Stimulated activated CD8-positive, alpha-beta memory T cell treated with anti-CD3 and anti-CD28 coated beads, Interleukin-4, amount 100 ng/mL, for 1 hour (primary cell): ENCODE measurements at places on chromosomes 4 and X.

DNA sequence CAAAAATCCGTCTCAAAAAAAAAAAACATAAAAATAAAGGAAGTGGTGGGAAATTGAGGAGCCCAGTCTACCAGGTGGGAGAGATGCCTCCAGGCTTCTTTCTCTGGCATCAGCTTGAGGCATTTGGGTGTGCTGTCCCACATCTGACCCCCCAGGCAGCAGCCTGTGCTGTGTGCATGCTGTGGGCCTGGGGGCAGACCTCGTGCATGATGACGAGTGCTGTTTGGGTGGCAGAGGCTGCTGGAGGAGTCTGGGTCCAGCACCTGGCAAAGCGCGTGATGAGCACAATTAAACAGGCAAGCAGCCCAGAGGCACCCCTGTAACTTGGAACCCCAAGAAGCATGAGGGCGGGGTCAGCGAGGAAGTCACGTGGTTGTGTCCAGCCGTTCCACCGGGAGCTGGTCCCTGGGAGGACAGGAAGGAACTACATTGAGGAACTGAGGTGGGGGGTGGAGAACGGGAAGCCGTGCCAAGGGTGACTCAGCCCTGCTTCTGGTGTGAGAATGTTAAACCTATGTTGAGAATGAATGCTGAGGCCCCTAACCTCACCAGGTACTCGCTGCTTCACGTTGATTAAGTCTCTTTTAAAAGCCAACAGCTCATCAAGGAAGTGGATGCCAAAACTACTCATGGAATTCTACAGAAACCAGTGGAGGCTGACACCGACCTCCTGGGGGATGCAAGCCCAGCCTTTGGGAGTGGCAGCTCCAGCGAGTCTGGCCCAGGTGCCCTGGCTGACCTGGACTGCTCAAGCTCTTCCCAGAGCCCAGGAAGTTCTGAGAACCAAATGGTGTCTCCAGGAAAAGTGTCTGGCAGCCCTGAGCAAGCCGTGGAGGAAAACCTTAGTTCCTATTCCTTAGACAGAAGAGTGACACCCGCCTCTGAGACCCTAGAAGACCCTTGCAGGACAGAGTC, 6.1 kb downstream of the TACC3 start:
- no peak for DNase-seq

DNA sequence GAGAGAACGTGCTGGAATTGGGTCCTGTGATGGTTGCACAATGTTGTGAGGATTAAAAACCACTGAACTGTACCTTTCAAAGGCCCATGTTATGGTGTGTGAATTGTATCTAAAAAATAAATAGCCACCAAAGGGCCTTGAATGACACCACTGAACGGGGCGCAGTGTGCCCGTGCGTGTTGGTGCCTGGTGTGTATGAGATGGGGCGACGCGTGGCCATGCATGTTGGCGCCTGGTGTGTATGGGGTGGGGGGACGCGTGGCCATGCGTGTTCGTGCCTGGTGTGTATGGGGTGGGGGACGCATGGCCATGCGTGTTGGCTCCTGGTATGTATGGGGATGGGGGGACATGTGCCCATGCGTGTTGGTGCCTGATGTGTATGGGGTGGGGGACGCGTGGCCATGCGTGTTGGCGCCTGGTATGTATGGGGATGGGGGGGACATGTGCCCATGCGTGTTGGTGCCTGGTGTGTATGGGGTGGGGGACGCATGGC, 66.6 kb upstream of the HELT start:
- no peak for DNase-seq

GRCh38 chr4:39354254-39354552, 12.0 kb downstream of the RFC1 start:
- no peak for DNase-seq

DNA sequence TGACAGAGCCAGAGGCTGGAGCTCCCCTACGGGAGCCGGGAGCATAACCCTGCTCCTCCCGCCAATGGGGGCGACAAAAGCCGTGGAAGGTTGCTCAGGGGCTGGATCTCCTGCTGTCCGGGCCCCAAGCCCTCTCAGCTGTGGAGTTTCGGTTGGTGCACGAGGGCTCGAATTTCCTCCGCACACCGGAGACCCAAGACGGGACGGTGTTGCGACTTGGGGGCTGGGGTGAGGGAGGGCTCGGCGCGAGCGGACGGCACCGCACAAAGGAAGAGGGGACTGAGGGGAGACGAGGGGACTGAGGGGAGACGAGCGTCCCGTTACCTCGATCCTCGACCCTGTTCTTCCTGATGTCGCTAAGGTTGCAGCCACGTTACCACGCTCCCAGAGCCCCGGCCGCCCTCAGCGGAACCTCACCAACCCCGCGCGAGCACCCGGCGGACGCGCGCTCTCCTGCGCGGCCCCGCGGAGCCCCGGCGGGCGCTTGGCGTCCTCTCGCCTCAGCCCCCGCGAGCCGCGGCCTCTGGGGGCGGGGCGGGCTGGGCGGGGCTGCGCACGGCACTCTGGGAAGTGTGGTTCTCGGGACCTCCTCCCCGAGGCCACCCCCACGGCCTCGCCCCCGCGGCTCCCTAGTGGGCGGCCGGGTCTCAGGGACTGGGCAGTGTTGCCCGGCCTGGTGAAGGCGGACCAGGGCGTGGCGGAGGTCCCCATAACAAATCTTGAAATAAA, at the start of gene KLHL8:
Gene KLHL8, minus strand, starts transcription at position 525 of the 729 bp plus-strand sequence. CDS start 25,079 bp downstream, outside the sequence.
- DNase-seq: peak; percentile 52

- no peak for DNase-seq
Measured at GRCh38 chr4:142282870-142283431, 563.1 kb downstream of the INPP4B start.

DNA sequence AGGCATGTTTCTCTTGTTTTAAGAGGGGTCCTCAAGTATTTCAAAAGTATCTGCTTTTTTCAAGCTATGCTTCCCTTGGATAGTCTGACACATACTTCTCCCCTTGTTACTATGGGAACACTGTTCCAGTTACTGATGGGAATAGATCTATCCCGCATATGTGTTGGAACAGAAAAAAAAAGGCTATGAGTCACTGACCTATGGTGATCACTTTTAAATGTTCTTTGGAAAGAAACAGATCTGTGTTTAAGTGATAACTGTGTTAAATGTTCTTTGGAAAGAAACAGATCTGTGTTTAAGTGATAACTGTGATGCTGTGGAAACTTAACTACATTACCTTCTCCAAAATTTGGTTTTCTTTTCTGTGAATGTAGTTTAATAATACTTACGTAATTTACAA, 303.2 kb downstream of the TEX13C start:
- DNase-seq: no peak
